ENCODE measurements at places on chromosomes 11 and 22.

GRCh38 chr11:27509908-27510307 lies 3.3 kb upstream of the LIN7C start:
- no peak for DNase-seq

DNA sequence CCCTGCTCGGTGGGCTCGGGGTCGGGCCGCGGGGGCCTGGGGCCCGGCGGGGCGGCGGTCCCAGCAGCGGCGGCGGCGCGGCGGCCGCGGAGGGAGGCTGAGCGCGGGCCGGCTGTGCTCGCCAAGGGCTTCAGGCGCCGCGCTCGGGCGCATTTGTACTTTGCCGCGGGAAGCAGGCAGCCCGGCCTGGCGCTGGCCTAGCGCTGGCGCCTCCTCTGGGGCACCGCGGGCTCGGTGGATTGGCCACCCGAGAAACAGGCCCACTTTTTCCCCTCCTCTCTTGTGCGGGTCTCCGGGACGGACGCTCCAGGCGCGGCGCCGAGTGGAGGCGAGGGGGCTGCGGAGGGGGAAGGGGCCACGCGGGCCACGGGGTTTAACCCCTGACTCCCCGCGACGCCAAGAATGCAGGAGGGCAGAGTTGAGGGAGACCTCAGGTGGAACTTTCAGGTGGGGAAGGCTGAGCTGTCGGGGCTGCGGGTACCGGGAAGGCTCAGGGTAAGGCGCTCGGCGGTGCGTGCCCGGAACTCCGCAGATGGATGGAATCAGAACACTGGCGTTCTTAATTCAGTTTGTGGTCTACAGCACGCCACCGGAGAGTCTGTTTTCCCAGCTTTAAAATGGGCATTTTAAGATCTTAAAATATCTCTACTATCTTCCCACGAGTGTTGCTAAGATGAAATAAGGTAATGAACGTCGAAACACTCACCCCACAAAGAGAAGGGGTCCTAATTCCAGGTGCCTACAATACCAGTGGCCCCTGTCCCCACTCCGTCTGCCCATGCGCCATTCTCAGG lies at the start of gene CHRDL2:
Gene CHRDL2 (minus strand): TSS at position 126 of the 794 bp plus-strand sequence. CDS start 538 bp downstream, outside the sequence.
- no peak for DNase-seq

- no peak for DNase-seq
Observed at GRCh38 chr11:16242806-16243205, 113.5 kb downstream of the SOX6 start.

DNA sequence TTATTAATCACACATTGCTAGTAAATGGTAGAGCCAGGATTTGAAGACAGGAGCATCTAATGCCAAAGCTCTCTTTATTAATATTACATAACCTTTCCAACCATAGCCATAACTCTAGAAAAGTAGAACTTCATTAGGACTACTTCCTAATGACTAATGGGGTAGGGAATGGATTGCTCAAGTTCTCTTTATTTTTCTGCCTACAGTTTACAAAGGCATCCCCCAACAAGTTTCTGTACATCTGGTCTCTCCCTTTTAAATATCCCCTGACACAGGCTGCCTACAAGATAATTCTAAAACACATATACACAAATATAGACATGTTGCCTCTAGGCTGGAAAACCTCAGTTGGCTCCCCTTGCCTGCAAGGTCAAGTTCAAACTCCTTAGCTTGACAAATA lies 534.9 kb downstream of the SOX6 start:
- DNase-seq = no peak

DNA sequence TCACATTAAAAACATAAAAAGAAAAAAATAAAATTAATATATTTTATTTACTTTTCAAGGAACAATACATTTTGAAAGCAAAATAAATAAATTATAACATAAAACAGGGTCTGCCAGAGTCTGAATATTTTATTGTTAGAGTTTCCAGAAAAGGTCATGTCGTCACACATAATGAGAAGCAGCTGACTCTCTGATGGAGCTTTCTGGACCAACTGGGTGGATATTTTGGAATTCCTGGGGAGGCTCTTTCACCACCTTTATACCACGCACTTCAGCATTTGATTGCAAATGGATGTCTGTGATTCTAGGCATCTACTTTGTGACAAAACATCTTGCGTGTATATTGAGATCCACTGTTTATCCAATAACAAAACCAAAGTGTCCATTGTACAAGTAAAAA lies 455.0 kb upstream of the CCDC179 start:
- DNase-seq = no peak

- DNase-seq = no peak
Observed at GRCh38 chr22:33023153-33023827, 34.9 kb downstream of the SYN3 start.

GRCh38 chr11:26909991-26910591 lies 83.8 kb upstream of the FIBIN start:
- no peak for DNase-seq

- no peak for DNase-seq
Observed at GRCh38 chr11:117072517-117073461, 25.4 kb downstream of the SIK3 start.

DNA sequence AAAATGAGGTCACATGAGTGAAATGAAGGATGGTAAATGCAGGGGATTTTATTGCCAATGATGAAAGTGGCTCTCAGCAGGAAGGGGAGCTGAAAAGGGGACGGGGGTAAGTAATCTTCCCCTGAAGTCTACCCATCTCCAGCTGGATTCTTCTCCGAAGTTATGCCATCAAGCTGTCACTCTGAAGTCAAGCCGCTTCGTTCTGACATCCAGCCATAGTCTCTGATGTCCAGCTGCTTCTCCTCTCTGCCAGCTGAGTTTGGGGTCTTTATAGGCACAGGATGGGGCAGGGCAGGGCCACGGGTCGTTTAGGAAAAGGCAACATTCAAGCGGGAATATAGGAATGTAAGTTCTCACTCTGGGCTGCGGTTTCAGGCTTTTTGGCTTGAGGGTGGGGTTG lies 181.9 kb upstream of the ANO3 start:
- DNase-seq = no peak

DNA sequence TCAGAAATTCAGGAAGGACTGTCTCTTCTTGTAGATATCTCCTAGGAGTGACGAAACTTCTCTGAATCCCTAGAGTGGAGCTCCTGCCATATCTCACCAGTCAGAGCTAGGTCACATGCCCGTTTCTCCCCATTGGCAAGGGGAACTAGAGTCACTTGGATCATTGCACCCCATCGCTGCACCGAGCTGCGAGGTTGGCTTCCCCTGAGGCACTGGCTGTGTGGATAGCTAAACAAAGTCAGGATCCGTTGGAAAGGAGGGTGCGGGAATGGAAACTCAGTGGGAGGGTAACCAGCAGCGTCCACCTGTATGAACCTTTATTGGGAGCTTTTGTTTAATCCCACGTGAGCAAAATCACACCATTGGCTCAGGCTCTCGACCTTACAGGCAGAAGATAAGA lies 283.8 kb downstream of the BRD1 start:
- no peak for DNase-seq

DNA sequence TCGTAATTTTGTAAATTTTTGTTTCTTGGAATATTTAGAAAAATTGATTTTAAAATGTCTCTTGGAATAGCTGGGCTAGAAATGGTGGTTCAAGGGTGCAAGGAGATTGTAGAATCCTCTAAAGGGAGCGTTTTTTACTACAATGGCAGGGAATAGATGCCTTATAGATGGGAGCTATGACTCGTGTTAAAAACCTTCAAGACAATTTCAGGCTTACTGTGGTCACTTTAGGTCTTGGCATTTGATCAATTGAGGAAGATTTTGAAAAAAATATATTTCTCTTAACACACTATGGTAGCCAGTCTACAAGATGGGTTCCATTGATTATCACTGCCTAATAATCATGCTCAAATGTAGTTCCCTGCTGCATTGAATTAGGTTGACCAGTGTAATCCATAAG lies 25.0 kb downstream of the METTL15 start:
- no peak for DNase-seq

- DNase-seq = no peak
Observed at GRCh38 chr11:71472941-71473792, 20.2 kb downstream of the NADSYN1 start.

- DNase-seq = no peak
Observed at GRCh38 chr22:24393012-24393559, 34.3 kb upstream of the ADORA2A start.

DNA sequence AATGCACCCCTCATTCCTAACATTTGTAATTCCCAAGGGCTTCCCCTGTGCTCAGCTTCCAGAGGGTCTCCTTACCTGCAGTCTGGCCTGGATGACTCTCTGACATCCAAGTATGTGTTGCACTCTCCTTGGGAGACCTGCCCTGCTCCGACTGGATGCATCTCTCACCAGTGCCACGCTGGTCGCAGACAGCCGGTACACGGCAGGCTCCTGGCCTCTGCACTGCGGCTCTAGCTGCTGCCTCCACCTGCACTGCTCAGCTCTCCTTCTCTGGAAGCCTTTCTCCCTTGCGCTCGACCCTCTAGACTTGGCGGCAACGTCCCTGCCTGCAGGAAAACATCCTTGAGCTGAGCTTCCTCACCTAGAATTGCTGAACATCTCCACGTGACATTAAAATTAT lies 685.9 kb downstream of the BRD1 start:
- DNase-seq = no peak

- no peak for DNase-seq
Observed at GRCh38 chr22:20953668-20954500, 13.2 kb upstream of the AIFM3 start.

DNA sequence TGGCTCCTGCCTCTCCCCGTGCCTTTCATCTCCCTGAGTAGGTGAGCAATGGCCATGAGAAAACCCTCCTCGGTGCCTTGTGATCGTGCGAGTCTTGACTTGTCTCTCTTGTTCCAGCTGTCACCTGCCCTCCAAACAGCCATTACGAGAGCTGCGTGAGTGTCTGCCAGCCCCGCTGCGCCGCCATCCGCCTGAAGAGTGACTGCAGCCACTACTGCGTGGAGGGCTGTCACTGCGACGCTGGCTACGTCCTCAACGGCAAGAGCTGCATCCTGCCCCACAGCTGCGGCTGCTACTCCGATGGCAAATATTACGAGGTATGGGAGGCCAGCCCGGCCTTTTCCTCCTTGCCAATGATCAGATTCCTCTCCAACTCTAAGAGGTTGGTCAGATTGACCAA lies 51.7 kb downstream of the TECTA start:
- no peak for DNase-seq

DNA sequence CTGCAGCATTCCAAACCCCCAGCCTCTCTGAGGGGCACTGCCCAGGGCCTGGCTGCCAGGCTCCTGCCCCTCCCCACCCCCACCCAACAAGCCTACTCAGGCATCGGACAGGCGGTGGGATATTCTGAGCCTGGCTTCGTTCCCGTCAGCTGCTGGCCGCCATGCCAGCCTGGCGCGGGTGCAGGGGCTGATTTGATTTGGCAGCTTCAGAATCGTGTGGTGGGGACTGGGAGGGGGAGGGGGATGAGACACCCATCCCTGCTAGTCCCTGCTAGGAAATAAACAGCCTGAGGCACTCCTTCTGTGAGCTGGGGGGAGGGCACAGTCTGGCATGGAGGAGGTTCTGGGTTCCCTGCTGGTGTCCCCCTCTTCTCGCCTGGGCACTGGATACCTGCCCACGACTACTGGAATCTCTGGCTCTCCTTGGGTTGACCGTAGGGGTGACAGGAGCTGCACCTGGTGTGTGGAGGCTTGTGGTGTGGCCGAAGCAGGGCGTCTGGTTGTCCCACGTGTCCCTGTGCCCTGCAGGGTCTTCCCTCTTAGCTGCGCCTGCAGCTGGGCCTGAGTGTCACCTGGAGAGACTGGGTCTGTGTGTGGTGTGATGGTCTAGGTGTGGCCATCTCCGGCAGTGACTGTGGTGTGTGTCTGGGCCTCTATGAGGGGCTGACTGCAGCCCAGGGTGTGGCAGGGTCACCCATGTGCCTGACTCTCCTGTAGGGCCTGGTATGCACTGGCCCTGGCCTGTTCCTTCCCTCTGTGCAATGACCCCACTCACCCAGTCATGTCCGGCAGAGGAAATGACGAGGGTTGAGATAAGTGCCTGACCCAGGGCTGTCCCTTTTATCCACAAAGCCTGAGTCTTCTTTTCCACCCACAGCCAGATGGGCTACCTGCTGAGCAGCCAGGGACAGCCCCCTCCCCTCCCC lies 42.2 kb downstream of the PDE2A start:
- no peak for DNase-seq

- no peak for DNase-seq
Observed at GRCh38 chr22:22111267-22111751, 128.7 kb upstream of the TOP3B start.

- no peak for DNase-seq
Observed at GRCh38 chr11:44246726-44247125, 63.2 kb downstream of the ALX4 start.

DNA sequence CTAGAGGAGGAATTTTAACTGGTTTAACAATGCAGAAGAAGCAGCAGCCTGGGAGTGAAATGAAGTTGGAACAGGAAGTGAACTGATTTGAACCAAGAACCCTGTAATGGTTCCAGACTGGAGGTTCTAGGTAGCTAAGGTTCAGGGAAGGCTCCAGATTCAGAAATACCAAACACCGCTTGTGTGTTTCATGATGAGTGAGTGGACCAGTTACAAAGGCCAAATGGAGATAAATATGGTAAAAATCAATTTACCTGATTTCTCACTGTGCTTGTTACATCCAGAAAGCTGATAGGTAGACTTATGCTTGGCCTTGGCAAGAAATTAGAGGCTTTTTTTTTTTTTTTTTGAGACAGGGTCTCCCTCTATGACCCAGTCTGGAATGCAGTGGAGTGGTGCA lies 12.9 kb downstream of the ATG13 start:
- no peak for DNase-seq

DNA sequence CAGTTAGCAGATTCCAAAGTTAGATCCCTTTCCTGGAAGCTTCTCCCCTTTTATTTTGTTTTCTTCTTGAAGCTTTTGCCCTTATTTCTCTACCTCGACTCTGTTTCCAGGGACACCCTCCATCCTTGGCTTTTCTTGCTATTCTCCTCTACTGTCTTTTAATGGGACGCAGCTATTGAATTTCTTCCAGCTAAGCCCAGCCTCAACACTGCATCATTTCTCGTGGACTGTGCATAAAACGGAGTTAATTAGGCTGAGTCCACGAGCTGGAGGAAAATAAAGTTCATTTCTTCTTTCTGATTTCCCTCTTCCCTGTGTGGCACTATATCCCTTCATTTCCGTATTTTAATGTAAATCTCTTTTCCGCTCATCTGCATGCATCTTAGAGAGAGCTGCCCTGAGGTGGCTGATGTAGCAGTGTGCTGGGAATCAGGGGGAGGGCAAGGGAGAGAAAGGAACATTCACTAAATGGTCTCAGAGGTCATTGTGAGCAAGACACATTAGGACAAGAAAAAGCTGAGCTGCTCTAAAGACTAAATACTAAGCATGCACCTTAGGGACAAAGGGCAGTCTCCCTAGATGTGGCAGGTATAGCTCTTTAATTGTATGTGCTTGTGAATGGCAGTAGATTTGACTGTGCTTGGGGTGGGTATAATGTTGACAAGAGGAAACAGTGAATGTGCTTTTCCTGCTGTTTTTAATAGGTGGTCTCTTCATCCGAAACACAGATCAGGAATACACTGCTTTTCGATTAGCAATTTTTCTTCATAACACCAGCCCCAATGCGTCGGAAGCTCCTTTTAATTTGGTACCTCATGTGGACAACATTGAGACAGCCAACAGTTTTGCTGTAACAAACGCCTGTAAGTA lies 1.9 kb downstream of the GRIA4 start:
- DNase-seq = no peak

GRCh38 chr11:72787216-72788104 lies 6.4 kb downstream of the STARD10 start:
- DNase-seq = no peak

Measured in coronary artery (tissue), 2 donors.